ENCODE measurements at places on chromosomes 3 and 15.
A peak's percentile ranks its signal among the peaks of the same experiment; 100 is the strongest.

DNA sequence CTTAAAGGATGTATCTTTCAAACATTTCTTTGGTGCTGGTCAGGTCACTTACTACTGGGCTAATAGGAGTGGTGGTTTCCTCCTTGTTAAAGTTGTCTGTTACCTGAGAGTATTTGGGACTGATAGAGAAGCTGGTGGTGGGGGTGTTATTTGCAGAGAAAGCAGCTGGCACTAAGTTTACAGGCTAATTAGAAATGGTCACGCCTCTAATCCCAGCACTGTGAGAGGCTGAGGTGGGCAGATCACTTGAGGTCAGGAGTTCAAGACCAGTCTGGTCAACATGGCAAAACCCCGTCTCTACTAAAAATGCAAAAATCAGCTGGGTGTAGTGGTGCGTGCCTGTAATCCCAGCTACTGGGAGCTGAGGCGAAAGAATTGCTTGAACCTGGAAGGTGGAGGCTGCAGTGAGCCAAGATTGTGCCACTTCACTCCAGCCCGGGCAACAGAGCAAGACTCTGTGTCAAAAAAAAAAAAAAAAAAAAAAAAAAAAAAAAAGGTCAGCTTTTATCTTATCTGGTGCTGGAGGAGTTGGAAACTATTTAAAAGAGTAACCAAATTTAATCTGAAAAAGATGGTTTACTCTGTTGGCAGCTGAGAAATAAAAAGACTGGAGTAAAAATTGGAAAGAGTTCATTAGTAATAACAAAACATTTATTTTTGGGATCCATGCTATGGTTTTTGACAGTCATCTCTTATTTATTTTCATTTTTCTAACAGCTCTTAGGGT lies 332.6 kb downstream of the PTPRG start:
- DNase-seq: no peak

- peak; percentile 80 for DNase-seq
Observed at GRCh38 chr15:90956274-90957030, 1.8 kb downstream of the RCCD1 start.

GRCh38 chr3:51813539-51813938 lies 34.5 kb upstream of the IQCF6 start:
- DNase-seq: no peak

- no peak for DNase-seq
Observed at GRCh38 chr15:101210466-101210865, 41.4 kb downstream of the CHSY1 start.

DNA sequence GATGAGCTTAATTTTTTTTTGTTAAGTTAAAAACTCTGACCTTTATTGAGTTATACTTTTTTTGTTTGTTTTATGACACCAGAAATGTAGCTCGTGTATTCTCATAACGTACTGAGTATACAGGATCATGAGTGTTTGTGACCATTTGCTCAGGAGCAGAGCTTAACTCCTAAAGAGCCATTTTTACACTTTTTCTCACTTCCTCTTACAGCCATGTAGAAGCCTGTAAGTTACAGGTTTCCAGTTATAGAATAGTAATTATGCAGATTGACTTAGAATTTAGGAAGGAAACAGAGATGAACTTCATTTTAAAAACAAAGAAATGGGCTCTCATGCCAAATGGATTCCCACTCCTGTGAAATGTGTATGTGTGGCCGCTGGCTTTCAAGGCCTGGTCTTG lies 151.7 kb downstream of the MCTP2 start:
- no peak for DNase-seq
